Right ventricle myocardium inferior (tissue), 1 donor: ENCODE measurements at places on chromosomes 2 and 18. TPM values are rescaled to one million over a fixed set of nuclear protein-coding genes. Genes with fewer than 3 reads are reported as not detected.

The C2orf80 gene
- total RNA-seq, result not detected

The GALM gene
- total RNA-seq, result 15.6 TPM

The LONRF2 gene
- total RNA-seq, result 14.9 TPM

The SPP2 gene
- total RNA-seq, result not detected

The DSG4 gene
- not detected for total RNA-seq

The NAT8 gene
- total RNA-seq, result not detected

GRCh38 chr2:111182121-111182520, 61.4 kb downstream of the BCL2L11 start:
- no peak for DNase-seq

GRCh38 chr2:217787160-217787877, 215.5 kb downstream of the TNS1 start:
- peak; percentile 62 for DNase-seq

GRCh38 chr18:33369711-33370449, 70.6 kb downstream of the CCDC178 start:
- no peak for DNase-seq

DNA sequence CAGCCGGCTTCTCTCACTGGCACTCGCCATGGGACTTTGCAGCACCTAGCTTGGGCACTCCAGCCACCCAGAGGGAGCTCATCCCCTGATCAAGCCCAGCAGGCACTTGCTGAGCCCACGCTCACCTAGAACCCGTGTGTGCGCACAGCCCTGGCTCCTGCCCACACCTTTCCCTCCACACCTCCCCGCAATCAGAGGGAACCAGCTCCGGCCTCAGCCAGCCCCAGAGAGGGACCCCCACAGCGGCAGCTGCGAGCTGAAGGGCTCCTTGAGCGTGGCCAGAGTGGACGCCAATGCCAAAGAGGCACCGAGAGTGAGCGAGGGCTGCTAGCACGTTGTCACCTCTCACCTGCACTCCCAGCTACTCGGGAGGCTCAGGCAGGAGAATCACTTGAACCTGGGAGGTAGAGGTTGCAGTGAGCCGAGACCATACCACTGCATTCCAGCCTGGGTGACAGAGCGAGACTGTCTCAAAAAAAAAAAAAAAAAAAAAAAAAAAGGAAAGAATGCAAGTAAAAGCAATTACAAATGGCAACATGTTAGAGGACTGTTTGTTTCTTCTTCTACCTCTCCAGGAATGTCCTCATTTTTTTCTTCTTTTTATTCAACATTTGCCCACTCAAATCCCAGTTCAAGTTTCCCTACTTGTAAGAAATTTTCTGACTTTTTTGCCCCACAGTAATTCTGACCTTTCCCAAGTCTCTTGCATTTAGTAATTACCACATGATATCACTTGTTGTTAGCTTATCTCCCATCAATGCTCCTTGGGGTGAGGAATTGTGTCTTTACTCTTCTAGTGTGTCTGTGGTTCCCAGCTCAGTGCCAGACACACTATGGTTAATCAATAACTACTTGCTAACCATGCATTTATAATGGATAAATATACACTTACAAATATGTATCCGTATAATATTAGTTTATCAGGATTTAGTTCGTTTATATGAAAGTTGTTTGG, 40.6 kb upstream of the ST3GAL5 start:
- no peak for DNase-seq

- DNase-seq, result no peak
Observed at GRCh38 chr2:50769406-50770181, 262.3 kb downstream of the NRXN1 start.

- DNase-seq, result no peak
Observed at GRCh38 chr18:33022370-33022769, 249.5 kb upstream of the KLHL14 start.

DNA sequence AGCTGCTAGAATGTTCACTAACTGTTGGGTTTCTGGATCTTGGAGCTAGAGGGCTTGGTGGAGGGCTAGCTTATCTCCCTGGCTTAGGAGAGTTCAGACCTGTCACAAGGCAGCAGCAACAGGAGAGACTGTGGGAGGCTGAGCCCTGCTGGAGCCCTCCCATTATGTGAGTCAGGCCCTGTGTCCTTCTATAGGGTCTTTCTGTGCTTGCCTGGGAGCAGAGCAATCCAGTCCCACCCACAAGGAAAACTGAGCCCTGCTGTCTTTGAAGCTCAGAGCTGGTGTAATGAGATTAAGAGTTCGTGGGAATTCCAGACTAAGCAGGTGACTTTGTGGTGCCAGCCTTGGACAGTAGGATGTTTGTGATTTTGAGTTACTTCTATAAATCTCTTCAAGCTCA, 249.0 kb downstream of the TTC32 start:
- DNase-seq, result no peak

DNA sequence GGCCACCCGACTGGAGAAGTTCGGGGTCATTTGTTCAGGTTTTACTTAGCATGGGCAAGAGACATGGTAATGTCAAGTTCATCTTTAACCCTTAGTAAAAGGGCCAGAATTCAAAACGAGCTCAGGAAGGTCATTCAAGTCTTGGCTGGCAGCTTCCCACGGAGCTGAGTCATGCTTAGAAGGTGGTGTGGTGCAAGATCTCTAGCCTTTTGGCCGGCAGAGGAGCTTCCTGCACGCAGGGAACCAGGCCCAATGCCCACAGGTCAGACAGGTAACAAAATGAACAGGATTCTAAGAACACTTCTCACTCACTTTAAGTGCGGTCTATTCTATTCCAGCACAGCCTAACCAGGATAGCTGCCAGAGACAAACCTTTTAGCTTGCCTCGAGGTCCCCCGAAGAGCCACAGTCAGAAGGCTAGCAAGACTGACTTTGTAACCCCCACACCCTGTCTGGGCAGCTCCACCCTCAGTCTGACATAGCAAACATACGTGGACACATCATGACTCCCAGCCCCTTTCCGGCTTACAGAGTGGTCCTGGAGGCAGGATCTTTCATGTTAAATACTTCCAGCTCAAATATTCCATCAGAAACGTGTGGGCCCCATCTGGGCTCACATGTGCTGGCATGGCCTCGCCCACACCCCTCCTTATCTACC, 292.7 kb downstream of the BCL11A start:
- no peak for DNase-seq

GRCh38 chr2:235052514-235053354, 100.9 kb downstream of the SH3BP4 start:
- no peak for DNase-seq
